Immature natural killer cell (primary cell): ENCODE measurements at places on chromosomes 11 and 22.
A peak's percentile ranks its signal among the peaks of the same experiment; 100 is the strongest.

DNA sequence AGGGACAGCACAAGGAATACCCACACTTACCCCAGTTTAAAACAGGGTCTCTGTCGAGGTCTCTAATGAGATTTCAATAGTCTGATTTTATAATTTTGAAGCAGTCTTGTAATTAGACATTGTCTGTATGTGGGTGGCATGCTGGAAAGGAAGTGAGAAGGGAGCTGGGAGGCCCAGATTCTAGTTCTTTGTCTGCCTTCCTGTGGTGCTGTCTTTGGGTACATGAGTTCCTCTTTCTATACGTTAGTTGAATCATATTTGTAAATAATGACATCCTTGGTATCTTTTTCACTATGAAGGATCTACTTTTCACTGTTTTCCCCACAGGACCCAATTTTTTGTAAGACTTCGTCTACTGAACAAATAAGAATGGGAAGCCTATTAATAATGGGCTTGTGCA lies 42.0 kb upstream of the TENM4 start:
- H3K4me1 ChIP-seq: no peaks in the 10 kb centered on the region
- no peak overlapping the region for H3K4me3 ChIP-seq
- no peak overlapping the region for H3K27ac ChIP-seq
- H3K36me3 ChIP-seq: no peaks in the 10 kb centered on the region

GRCh38 chr11:123384116-123384515 lies 46.0 kb upstream of the GRAMD1B start:
- no peak overlapping the region for H3K4me3 ChIP-seq
- H3K36me3 ChIP-seq: no peaks in the 10 kb centered on the region
- peaks cover 4% of the 10 kb centered on the region for H3K4me1 ChIP-seq

- no peaks in the 10 kb centered on the region for H3K36me3 ChIP-seq
- H3K27me3 ChIP-seq: no peaks in the 10 kb centered on the region
- DNase-seq: no peak
- no peak overlapping the region for H3K4me3 ChIP-seq
- peak overlapping the region; percentile 15 for H3K27ac ChIP-seq
Measured at GRCh38 chr11:47509077-47509536, 43.8 kb downstream of the CELF1 start.

GRCh38 chr11:369336-370018 lies at the start of gene B4GALNT4:
Gene B4GALNT4 (plus strand): TSS chr11:369499. CDS start chr11:369804, 305 bp downstream.
- H3K27me3 ChIP-seq: peaks cover 20% of the 10 kb centered on the region
- peak within 1 kb of the TSS; percentile 76 for H3K4me3 ChIP-seq
- H3K36me3 ChIP-seq: no peaks in the 10 kb centered on the region
- H3K4me1 ChIP-seq: peaks cover 10% of the 10 kb centered on the region
- H3K27ac ChIP-seq: no peak within 1 kb of the TSS

DNA sequence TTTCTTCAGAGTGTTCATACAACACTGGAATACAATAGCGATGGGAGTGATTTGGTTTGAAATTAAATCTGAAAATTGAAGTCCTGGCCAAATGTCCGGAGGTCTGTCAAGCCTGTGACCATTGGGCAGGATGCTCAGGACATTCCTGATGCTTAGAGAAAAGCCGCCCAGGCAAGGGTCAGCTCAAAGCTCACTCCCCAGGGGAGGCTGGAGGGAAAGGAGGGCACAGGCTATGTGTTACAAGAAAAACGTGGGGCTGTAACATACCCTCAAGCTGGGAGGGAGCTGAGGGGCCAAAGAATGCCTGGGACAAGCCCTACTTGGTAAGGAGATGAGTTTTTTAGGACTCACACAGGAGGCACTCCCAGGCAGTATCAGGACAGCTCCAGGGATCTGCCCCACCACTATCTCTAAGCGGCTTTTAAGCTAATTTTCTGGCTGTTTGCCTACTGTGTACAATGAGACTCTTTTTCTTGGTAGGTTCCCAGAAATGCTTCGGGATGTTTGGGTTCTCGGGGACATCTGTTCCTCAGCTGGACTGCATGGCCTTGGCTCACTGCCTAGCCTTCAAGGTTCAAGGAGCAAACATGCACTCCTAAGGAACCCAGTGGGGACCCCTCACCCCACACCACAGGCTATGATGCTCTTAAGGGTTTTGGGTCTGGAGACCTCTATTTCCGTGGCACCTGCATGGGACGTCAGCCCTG lies 500.1 kb downstream of the BRD1 start:
- H3K4me3 ChIP-seq: no peak overlapping the region
- no peak overlapping the region for H3K27ac ChIP-seq
- no peaks in the 10 kb centered on the region for H3K36me3 ChIP-seq
